Endothelial cell of umbilical vein (primary cell): ENCODE measurements at places on chromosomes 11 and 22.

GRCh38 chr11:107392611-107393010, 65.0 kb downstream of the CWF19L2 start:
- no peak for DNase-seq

DNA sequence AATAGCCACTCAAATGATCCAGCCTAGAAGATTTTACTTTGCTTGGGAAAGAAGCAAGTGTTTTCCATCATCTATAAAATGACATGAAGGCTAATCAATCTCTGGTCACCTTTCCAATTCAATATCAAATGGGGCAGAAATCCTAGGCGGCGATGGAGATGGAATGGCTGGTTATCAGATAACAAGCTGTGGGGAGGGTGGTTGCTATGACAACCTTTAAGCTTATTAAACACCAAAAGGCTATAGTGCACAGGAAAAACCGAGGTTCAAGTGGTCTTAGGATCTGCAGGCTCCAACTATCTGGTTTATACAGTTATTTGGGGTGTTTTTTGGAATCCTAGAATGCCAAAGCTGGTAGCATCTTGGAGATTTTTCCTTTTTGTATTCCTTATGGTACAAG, 13.9 kb upstream of the BSX start:
- no peak for DNase-seq

- DNase-seq = no peak
Measured at GRCh38 chr11:86977441-86978050, 22.4 kb upstream of the FZD4 start.

DNA sequence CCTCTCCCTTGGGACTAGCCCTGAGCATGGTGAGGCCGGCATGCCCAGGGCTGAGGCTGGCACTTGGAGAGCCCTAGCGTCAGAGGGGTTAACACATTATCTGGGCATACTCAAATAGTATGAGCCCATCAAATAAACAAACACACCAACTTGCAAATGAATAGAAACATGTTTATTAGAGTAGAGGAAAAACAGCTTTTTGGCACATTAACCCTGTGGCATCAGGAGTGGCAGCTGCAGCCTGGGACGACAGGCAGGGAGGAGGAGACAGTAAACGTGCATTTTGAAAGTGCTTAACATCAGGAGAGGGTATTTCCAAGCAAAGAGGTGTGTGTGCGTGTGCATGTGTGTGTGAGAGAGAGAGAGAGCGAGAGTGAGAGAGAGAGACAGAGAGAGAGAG, 684.9 kb downstream of the NTM start:
- no peak for DNase-seq

- no peak for DNase-seq
Measured at GRCh38 chr22:17257121-17258001, 38.1 kb upstream of the ADA2 start.

- DNase-seq = no peak
Measured at GRCh38 chr11:119804698-119805097, 75.7 kb upstream of the NECTIN1 start.

GRCh38 chr22:23230348-23231068, 50.2 kb downstream of the BCR start:
- no peak for DNase-seq

DNA sequence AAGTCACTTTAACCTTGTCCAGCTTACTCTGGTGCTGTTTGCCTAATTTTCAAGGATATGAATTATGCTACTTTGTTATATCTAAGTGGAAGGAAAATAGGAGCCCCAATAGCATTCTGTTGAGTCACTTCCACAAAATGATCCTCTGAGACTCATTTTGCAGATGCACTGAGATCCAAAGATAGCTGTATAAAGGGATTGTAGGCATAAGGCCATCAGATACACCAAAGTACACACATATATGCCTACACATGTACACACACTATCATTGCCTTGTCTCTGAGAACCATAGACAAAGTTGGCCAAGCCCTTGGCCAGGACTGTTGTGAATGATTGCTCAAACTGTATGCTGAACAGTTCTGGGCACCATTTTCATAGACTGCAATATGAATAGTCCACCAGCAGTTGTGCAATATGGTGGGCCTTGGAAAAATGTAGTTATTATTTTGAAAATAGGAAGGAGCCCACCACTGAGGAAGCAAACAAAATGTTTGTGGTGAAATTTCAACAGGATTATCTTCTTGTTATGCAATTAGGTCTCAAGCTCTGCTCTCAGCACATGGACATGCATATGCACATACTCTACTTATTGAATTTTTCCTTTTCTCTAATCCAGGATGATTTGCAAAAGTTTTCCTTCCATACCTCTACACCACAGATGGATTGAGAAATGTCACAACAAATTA, 186.0 kb upstream of the CTSC start:
- peak; percentile 9 for DNase-seq
